Left ventricle myocardium inferior (tissue), 1 donor: ENCODE measurements at places on chromosomes 7 and 10. TPM values are rescaled to one million over a fixed set of nuclear protein-coding genes. Genes with fewer than 3 reads are reported as not detected.
A peak's percentile ranks its signal among the peaks of the same experiment; 100 is the strongest.

DNA sequence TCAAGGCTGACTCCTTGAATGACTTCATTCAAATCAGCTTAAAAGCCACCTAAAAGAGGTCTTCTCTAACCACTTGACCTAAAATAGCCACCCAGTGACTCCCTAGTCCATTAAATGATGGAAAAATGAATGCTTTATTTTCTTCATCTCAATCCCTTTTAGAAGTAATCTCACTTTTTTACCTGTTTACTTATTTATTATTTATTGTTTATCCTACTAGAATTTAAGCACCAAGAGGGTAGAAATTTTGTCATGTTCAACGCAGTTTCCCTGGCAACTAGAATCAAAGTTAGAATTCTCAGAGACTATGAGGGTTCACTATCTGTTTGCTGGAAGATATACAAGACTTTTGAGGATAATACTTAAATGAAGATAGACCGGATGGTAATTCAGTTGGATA is at the start of gene LIPJ:
LIPJ (plus strand) TSS at position 301 of the 400 bp plus-strand sequence. CDS start 3,926 bp downstream, outside the sequence.
- no peak for DNase-seq

GRCh38 chr10:20988357-20988983 is 91.4 kb upstream of the NEBL start:
- DNase-seq: no peak

The GPR22 gene
- total RNA-seq: 23.0 TPM

DNA sequence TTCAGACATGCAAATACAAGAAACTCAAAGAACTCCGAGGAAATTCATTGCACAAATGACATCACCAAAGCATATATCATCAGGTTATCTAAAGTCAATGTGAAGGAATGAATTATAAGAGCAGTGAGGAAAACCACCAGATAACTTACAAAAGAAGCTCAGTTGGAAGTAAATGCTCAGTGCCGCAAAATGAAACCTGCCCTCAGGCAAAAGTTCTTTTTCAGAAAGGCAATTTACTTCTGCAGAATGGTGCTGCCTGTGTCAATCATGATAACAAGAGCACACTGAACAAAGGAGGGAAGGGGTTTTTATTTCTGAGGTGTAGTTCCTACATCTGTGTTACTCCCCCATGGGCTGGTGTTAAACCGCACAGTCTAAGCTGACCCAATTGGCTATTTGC is 550.6 kb upstream of the SEMA3D start:
- no peak for DNase-seq

DNA sequence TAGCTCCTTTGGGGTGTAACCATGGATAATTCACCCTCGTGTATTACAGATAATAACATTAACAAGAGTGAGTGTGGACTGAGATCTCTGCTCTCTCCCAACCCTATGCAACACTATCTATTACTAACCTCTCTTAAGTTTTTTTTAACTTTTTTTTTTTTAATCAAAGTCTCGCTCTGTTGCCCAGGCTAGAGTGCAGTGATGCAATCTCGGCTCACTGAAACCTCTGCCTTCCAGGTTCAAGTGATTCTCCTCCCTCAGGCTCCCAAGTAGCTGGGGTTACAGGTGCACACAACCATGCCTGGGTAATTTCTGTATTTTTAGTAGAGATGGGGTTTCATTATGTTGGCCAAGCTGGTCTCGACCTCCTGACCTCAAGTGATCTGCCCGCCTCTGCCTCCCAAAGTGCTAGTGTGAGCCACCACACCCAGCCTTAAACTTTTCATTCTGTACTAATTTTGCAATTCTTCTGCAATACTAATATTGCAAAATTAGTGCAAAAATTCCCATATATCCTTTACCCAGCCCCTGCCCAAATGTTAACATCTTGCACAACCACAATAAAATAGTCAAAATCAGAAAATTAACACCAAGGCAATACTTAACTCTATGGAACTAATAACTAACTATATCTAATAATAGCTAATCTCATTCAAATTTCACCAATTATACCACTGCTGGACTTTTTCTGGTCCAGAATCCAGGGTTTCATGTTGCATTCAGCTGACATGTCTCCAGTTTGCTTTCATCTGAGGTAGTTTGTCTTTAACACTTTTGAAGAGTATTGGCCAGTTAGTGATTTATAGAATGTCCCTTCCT is 66.5 kb upstream of the TCF7L2 start:
- no peak for DNase-seq

DNA sequence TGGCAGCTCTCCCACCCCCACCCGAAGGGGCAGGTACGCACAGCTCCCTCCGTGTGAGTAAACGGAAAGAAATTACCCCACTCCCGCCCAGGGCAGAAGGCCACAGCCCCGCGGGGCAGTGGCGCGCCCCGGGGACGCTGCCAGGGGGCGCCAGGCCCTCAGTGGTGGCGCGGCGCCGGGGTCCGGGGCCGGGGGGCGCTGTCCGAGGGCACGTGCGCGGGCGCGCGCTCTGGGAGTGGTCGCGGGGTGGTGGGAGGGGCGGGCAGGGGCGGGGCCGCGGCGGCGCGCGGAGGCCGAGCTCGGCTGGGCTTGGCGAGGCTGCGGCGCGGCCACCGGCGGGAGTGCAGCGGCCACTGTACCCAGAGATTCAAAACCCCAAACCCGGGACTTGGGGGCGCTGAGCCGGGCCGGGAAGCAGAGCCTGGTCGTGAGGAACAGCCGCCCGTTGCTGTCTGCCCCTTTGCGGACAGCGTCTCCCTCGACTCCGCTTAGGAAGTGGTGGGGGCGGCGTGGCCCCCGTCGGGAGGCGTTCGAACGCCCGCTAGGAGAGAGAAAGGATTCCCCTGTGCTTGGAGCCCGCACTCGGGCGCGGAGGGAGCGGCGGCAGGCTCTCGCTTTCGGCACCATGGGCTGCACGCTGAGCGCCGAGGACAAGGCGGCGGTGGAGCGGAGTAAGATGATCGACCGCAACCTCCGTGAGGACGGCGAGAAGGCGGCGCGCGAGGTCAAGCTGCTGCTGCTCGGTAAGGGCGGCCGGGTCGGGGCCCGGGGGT is at the start of gene GNAI1:
GNAI1 (plus strand) TSS at position 296 of the 773 bp plus-strand sequence; CDS start at position 626, 330 bp downstream.
- DNase-seq: peak; percentile 64

DNA sequence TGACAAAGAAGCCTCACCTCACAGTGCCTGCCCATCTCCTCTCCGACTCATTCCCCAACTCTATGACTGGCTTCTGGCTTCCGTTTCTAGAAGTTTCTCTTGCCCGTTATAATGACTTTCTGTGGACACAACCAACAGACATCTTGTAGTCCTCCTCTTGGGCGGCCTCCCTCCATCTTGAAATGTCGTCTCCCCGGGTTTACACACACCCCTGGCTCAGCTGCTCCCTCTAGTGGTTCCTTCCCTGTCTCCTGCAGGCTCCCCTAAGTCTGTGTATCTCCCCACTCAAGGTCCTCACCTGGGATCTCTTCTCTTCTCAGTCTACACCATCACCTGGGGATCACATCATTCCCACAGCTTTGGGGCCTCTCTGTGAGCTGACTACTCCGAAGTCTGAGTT is 123.4 kb upstream of the NEBL start:
- no peak for DNase-seq

- DNase-seq: no peak
Observed at GRCh38 chr7:51276967-51277366, 39.6 kb downstream of the COBL start.

- DNase-seq: no peak
Observed at GRCh38 chr10:30743586-30743985, 114.0 kb upstream of the LYZL2 start.

The IDI2 gene
- total RNA-seq: 0.33 TPM

The WNT8B gene
- not detected for total RNA-seq

- DNase-seq: no peak
Observed at GRCh38 chr10:97180363-97180755, 5.4 kb downstream of the SLIT1 start.
